IPS-NIHi11 (cell line): ENCODE measurements at places on chromosomes 1 and 21.

DNA sequence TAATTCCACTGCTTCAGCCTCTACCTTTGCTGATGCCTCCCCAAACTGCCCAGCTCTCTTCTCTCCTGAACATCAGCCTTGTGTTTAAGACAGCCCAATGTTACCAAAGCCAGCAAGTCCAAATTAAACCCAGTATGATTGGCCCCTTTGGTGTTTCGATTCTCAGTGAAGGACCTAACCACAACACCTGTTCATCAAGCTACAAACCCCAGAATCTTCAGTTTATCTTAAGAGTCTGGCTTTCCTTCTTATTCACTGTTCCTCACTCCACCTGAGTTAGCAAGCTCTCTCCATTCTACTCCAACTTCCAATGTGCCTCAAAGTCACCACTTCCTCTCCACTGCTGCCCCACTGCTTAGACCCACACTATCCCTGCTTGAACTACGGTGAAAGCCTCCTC is 25.5 kb upstream of the ITPKB start:
- no peak for DNase-seq

DNA sequence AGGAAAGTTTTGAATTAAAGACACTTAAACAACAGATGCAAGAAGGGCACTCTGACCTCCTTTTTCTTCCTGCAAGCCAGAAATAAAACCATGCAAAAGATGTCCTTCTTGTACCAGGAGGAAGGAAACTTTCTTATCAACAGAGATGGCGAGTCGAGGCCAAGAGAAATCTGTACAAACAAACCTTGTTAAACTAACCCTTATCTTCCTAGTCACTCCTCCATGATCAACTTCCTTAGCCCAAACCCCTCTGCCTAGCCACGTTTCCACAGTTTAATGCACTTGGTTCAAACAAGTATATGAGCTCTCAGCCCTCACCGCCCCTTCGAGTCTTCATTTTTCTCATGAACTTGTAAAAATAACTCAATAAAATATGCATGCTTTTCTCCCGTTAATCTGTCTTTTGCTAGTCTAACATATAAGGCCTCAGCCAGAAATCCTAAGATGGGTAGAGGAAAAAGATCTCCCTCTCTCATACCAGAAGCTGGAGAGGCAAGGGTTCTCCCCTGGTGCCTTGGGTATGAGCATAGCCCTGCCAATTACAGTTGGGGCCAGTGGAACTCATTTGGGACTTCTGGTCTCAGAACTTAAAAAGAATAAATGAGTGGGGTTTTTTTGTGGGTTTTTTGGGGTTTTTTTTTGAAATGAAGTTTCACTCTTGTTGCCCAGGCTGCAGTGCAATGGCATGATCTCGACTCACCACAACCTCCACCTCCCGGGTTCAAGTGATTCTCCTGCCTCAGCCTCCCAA is 141.7 kb upstream of the SOD1 start:
- DNase-seq, result no peak

DNA sequence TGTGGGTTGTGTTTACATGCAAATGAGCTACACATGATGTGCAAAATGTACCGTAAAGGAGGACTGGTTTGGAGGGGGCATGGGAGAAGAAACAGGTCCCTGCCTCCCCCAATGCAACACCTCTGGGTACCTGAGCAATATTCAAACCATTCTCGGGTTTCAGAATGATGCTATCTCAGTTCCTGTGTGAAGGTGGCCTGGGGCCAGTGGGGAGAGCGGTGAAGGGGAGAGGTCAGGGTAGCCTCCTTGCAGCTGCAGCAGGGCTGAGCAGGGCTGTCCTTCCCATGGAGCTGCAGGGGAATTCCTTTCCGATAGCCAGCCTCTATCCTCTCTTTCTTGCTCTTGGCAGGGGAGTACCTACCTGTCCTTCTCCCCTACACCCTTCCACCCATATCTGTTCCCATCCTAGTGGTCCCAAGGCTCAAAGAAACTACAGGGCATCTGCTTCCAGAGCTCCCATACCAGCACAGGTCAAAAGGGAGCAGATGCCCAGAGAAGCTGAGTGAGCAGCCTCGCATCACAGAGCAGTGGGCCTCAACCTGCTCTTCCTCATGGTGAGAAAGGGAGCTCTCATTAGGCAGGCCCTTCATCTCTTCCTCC is 11.9 kb downstream of the MEF2D start:
- no peak for DNase-seq

DNA sequence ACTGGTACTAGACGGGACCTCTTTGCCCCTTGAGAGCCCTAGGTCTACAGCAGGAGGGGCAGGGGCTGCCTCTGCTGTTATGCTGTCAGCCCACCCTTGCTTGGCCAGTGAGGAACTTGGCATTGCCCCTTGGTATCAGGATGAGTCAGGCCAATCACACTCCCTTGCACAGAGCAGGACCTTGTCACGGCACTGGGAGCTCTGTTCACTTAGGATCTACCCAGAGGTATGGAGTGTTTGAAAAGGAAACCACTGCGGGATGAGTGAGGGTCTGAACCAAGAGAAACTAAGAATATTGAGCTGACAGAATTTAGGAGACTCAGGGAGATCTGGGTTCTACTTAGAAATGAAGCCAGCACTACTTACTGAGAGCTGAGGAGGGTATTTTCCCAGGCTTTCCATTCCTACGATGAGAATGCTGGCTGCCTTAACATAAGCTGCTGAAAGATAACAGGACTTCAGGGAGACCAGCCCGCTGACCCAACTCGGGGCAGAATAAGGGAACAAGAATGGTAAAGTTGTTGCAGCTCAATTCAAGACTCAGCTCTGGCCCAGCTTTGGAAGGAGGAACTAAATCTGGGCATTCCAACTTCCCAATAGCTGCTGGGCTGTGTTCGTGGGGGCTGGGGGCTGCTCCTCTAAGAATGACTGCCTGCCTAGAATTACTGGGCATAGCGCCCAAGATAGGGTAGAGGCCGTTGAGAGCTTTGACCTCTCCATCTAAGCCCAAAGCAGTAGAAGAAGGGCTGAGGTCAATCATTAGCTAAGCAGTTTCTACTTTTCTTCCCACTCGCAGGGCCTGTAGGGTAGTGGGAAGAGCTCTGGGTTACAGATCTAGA is 1.5 kb downstream of the FABP3 start:
- no peak for DNase-seq

- DNase-seq, result no peak
These were observed 598.1 kb downstream of the NPHP4 start for GRCh38 chr1:5394111-5394510.

GRCh38 chr1:158945061-158945460 is 13.7 kb downstream of the PYHIN1 start:
- no peak for DNase-seq
